ENCODE measurements at places on chromosomes 12 and 14.

- DNase-seq: peak; percentile 60
These were observed 24.8 kb downstream of the FOS start for GRCh38 chr14:75303381-75303789.

DNA sequence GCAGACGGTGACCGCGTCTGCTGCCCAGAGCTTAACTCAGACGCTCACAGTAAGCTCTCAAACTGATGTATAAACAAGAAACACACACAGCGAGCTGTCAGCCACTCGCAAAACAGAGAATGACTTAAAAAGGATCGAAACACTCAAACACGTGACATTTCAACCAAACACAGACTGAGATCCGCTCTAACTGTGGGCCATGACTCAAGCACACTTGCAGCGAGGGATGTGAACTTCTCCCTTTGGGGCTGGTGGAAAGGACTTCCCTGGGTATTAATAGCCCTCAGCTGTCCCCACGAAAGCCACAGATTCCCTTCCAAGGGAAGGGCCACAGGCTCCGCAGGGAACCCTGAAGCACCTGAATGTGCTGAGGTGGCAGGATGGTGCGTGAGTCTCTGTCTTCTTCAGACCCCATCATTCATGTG lies 29.1 kb downstream of the CCDC88C start:
- DNase-seq: no peak

- DNase-seq: peak; percentile 52
These were observed 44.0 kb downstream of the ARMH4 start for GRCh38 chr14:58107947-58108552.

GRCh38 chr12:41367726-41368405 lies 179.7 kb downstream of the PDZRN4 start:
- peak; percentile 7 for DNase-seq

GRCh38 chr14:106455026-106455425 lies 928.6 kb downstream of the TMEM121 start:
- DNase-seq: no peak

- no peak for DNase-seq
These were observed 152.2 kb upstream of the LMNTD1 start for GRCh38 chr12:25705261-25705660.

All from HCT116 (cell line).